ENCODE measurements at places on chromosomes 7 and 10.

GRCh38 chr10:77978360-77978759 is 51.0 kb downstream of the POLR3A start:
- no peak for DNase-seq

- no peak for DNase-seq
Observed at GRCh38 chr7:116698396-116698795, 26.4 kb downstream of the MET start.

DNA sequence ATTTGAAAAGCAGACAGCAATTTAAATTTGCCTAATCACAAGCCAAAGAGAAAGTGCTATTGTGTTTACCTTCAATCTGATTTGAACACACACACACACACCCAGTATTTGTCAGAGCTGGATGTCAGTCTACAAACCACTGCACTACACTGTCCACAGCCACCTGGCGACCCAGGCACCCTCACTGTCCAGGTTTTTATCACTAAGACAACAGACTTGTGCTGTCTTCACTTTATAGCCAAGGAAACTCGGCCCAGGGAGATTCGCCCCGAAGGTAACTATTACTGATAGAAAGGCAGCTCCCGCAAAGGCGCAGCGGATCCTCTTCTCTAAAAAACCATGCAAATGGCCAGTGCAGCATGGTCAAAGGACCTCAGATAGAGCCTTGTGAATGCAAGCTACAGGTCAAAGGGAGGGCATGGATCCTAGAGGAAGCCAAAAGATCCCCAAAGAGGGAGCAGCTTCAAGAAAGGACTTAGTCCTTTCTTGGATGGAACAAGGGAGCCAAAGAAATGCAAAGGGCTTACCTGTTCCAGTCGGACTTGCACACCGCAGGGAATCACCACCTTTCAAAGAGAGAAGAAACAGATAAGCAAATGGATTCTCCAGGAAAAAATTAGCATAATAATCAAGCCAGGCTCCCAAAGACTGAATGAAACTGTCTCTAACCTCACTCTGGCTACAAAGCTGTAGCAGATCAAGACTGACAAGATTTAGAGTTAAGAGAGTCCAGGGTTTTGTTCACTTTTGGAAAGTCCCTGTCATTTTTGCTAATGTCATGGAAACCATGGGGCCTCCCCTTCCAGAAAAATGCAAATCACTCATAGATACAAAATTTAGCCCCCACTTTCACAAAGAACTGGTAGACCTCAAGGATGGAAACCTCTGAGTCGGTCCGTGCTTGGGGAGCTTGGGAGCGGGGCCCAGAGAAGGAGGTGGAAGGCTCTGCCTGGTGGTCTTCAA is 101.1 kb downstream of the TNS3 start:
- no peak for DNase-seq

DNA sequence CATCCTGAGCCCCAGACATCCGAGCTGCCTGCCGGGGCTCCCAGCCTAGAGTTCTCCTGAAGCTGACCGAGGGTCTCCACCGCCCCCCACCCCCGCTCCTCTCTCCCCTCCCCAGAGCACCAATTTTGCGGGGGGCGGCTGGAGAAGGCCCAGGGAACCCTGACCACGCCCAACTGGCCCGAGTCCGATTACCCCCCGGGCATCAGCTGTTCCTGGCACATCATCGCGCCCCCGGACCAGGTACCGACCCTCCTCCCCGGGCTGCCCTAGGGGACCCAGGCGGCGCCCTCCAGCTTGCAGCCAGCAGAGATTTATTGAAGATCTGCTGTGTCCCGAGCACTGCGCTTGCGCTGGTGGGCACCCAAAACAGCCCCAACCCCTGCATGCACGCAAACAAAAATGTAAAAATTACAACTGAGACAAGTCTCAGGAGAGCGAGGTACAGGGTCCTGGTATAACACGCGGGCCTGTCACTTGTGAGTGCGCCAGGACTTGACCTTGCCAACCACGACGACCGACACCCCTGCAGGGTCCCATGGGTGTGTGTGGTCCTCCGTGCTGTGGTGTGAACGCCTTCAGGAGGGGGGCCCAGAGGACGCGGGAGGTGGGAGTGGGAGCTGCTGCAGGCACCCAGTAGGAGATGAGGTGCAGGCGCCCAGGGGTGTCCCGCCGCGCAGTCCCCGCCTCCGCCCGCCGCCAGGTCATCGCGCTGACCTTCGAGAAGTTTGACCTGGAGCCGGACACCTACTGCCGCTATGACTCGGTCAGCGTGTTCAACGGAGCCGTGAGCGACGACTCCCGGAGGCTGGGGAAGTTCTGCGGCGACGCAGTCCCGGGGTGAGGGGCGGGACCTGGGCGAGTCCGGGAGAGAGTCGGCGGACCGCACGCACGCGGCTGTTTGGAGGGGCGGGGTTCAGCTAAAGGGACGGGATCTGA is 3.1 kb downstream of the PCOLCE start:
- no peak for DNase-seq

GRCh38 chr10:127698886-127699285 is 38.1 kb upstream of the FOXI2 start:
- DNase-seq, result no peak

DNA sequence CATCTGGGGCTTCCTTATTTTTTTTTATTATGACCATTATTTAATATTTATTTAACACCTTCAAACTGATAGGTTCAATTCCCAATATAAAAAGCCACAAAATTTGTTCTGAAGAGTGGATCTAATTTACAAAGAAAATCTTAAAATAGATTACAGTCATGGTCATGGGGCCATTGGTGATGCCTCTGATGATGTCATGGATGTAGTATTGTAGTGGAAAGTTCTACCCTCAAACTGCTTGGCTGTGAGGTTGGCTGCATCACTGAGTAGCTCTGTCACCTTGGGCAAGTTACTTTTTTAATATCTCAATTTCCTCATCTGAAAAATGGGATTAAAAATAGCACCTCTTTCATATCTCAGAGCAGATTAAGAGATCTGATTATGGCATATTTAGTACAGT is 128.5 kb downstream of the DKK1 start:
- no peak for DNase-seq

DNA sequence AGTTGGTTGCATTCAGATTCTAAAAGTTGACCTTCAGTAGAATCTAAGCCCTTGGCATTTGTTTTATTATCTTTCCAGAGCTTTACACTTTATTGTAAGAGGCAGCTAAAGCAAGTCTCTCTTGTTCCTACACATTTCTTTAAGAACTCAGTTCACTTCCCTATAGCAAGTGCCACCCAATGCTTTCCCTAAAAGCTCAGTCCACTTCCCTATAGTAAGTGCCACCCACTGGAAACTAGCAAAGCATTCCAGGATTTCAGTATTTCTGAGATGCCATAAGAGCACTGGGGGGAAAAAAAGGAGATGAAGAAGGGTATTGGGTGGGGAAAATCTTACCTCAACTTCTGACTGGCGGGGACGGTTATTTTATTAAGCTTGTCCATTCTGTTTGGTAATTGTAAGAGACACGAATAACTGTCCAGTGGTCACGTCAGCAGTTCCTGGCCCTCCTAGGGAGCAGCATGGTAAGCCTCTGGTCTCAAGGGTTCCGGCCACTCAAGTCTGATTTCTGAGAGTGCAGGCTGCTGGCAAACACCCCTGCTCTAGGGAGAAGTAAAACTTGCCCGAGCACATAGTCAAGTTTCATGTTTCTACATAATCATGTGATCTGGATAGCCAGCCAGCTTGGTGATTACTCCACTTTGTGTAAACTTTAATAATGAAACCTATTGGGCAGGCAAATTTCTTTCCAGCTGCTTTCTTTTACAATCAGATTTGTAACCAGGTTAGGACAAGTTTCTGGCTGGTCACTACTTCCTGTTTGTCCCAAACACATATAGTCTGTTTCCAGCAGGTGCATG is at the start of gene BLNK:
BLNK (minus strand) TSS at position 554 of the 800 bp plus-strand sequence; CDS start at position 383, 171 bp downstream.
- no peak for DNase-seq

DNA sequence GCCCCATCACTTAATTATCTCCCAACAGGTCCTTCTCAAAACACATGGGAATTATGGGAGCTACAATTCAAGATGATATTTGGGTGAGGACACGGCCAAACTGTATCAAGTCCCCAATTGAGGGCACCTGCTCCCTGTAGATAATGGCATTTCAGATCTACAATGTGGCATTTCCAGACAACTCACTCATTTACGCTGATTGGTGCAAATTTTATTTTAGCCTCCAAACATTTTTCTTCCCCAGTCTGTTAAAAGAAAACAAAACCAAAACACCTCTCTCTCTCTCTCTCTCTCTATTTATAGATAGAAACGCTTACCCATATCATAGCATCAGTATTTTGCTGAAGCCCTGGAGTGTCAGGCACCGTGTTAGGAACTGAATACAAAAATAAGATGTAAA is 148.7 kb upstream of the KLF6 start:
- DNase-seq, result no peak

DNA sequence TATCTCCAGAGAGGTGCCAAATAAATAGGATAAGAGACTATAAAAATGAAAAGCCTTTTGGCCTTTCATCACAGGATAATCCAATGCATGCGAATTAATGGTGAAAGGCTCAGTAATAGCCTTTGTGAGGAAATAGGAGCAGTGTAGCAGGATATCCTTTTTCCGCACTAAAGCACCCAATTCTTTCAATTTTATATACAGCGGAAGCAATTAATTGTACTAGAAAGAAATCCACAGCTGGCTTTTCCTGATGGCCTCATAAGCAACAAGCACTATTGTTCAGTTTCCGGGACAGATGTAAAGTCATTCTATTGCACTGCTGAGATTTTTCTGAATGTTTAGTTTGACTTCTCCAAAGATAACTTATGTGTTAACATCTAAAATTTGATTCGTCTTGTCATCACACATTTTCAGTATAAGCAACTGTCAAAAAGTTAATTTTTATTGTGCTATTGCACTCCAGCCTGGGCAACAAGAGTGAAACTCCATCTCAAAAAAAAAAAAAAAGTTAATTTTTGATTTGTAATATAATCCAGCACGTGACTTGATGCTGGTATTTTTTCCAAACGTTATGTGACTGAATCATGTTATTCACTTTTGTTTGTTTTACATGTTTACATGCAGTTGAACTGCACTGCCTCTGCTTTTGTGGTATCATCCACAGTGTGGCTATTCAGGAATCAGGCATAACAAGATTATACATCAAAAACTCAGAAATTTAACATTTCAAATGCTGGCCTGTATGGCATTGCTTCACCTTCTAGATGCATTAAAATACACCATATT is 8.4 kb upstream of the BMPR1A start:
- no peak for DNase-seq

DNA sequence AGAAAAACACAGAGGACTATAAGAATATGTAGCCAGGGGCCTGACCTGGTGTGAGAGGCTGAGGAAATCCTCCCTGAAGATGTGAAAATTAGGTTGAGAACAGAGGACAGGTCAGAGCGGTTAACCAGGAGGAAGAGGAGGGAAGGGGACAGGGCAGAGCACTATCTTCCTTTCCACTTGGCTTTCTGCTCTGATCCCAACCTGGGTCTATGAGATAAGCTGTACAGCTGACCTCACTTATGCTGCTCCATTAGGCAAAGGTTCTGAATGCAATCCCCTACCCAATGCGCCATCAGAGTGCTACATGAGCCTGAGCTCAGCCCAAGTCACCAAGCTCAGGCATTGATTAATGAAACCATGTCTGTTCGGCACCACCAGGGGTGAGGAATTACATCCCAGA is 10.5 kb downstream of the LIPA start:
- no peak for DNase-seq

- no peak for DNase-seq
Observed at GRCh38 chr7:1512781-1513656, 8.8 kb upstream of the INTS1 start.

DNA sequence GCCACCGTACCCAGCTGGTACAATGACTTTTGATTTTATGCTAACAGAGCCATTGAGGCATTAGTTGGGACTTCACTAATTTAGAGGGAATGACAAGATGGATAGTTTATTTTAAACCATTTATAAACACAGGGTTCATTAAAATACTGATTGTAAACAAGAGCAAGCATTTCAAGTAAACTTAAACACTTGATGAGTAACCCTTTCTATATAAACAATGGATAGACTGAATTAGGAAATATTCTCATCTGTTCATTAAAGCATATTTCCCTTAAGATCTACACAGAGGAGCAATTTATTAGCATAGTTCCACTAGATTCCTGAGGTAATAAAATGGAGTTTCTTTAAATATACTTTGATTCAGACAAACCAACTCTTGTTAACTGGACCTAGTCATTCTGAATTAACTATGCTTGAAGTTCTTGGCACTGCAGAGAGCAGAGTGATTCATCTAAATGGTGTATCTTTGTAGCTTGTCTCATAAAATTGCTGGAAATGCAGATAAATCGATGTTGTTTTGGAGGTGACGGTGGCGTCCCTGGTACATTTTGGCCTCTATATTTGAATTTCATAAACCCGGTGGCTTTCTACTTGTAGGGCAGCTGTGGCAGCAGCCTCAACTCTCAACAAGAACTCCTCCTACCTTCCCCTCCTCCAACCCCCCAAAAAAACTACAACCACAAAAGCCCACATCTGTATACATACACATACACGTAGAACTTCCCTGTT is 15.4 kb upstream of the VDAC2 start:
- DNase-seq, result no peak

DNA sequence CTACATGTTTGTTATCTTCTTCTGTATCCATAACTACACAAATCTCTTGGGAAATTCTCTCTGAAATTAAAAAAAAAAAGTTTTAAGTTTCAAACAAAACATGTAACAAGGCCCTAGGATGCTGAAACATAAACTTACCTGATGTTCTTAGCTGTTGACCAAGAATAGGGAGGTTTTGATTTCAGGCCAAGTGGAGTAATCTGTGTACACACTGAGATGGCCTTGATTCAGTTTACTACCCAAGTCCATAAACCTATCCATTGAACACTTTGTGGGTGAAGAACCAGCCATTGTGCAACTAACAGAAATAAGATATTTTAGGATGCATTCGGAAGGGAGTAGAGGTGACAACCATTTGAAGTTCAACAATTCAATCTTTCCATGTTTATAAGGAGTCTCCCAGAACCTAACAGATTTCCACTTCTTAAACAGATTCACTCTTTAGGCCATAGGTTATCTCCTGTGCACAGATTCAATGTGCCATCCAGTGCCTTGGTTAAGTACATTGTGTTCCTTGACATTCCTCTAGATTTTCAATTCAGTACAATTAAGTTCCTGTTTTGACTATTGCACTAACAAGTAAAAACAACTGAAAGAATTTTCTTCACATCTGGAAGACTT is 143.1 kb downstream of the CRPPA start:
- no peak for DNase-seq

Measured in cortex of kidney (tissue), 1 donor.